ENCODE measurements at places on chromosomes 16 and 17.

DNA sequence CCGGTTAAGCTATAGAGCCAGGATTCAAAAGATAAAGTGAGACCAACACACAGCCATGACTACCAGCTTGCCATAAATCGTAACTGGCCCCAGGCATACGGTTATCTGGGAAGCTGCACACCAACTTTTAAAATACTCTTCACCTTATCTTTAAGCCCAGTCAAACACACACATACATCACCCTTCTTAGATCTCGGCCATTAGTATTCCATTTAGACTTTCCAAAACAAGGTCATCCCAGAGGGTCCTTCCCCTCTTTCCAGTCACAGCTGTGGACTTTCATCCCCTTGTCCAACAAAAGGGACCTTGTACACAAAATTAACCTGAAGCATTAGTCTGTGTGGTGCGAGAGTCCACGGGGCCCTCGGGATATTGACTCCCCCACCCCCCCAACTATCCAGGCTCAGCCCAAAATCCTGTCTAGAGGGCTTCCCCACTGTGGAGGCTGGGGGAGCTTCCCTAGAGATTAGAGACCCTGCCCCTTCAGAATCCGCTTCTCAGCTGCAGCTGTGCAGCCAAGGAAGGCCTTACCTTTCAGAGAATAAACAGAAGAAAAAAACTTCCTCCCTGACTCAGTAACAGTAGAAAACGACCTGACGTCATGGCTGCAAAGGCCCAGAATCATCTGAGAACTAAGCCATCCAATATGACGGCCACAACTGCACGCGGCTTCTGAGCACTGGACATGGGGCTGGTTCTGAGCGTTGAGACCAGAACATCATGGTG lies 9.9 kb downstream of the ZFHX3 start:
- DNase-seq, result no peak

- no peak for DNase-seq
These were observed 54.0 kb downstream of the MRTFB start for GRCh38 chr16:14125000-14125681.

DNA sequence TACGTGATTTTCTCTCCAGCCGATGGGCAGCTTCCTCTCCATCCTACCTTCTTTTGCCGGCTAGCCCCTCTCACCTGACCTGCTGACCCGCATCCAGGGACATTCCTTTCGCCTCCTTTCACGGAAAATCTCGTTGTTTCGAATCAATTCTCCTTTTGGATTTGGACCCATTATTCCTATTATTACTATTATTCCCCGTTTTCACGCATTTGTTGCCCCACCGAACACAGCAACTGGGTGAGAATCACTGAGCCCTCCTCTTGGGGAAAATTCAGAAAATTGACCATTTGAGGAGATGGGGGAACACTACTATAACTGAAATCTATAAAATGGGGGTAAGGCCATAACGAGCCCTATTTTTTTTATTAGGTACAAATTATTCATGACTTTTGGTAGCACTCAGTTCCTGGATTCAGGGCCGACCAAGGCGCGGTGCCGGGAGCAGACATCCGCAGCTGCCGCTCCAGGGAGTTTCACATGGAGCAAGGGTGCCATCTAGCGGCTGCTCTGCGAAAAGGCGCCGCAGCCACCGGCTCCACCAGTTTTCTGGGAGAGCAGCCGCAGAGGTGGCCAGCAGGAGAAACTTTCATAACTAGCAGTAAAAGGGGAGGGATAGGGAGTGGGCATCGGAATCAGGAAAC lies 3.3 kb upstream of the HOXB8 start:
- no peak for DNase-seq

GRCh38 chr16:52433643-52434042 lies 113.3 kb downstream of the TOX3 start:
- no peak for DNase-seq

DNA sequence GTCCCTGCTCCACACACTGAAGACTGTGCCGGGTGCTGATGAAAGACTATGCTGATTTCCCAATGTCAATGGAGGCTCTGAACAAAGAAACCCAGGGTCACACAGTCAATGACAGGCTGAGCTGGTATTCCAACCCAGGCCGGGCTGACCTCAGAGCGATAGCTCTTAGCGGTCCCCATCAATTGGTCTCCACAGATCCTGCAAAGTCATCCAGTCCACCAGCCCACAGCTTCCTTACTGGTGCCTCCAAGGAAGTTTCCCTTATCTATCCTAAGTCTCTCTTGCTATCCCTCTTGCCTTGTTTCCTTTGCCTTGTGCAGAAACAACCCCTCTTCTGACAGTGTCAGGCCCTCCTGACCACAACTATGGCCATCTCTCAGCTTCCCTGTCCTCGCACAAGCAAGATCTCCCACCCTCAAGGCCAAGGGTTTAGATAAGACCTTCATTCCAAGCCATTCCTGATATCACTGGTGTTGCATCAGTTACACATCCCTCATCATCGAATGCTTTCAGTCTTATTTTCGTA lies 52.7 kb upstream of the KSR1 start:
- DNase-seq, result no peak

DNA sequence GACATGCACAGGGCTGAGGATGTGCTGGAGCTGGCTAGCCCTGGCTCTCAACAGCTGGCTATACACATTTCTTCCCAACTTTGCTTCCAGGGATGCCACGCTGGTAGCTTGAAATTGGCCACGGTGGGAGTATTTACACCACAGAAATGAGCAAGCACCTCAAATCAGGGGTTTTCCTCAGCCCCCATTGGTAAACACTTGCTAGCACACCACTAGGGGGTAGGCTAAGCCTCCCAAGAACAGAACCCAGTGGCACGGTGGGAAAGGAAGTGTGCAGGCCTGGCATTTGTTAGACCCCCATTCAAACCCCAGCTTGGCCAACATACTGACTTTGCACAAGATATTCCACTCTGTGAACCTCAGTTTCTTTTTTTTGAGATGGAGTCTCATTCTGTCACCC lies 12.9 kb downstream of the DRC3 start:
- DNase-seq, result no peak

- DNase-seq, result no peak
These were observed 494 bp downstream of the PRSS41 start for GRCh38 chr16:2798723-2799204.

DNA sequence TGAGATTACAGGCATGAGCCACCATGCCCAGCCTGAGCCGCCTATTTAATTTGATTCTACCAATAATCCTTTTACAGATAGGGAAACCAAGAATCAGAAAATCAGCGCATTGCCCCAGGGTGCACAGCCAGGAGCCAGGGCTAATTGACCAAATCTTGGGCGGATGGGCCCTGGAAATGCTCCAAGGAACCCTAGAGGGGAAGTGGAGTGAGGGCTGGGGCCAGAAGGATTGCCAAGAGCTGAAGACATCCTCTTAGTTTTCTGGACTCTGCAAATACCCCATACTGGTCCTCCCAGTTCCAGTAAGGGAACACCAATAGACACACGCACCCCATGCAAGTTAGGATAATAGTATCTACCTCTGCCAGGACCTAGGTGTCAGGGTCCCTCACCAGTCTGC lies 3.8 kb downstream of the FHOD1 start:
- no peak for DNase-seq

GRCh38 chr16:19291475-19291874 lies 5.9 kb downstream of the CLEC19A start:
- no peak for DNase-seq

- no peak for DNase-seq
These were observed 47.5 kb upstream of the RRN3 start for GRCh38 chr16:15141586-15141985.

- DNase-seq, result no peak
These were observed 241.1 kb downstream of the WWOX start for GRCh38 chr16:78340590-78340989.

GRCh38 chr16:67445913-67446907 lies 15.3 kb downstream of the HSD11B2 start:
- DNase-seq, result no peak

DNA sequence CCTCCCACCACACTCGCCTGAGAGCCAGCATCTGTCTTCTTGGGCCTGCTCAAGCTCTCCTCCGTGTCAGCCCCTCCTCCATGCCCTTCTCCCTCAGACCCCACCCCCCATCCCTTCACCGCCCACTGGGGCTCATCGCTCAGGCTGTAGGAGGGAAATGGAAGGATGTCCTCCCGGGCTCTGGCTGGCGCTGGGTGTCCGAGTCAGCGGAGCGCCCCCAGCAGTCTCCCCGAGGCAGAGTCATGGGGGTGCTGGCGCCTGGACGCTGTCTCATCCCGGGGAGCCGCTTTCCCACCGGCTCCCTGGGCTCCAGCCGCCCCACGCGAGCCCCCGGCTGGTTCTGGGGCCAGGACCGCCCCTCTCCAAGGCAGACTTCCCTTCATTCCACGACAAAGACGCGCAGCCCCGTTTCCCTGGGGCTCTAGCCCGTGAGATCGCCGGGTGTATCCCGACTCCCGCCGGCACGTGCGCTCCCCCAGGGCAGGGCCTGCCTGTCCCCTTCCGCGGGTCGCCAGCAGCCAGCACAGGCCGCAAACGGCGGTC lies 428 bp upstream of the ANTKMT start:
- DNase-seq, result no peak

GRCh38 chr16:82302042-82302727 lies 132.2 kb upstream of the MPHOSPH6 start:
- DNase-seq, result no peak

- no peak for DNase-seq
These were observed 452.1 kb downstream of the WWOX start for GRCh38 chr16:78551487-78552085.

GRCh38 chr16:86391984-86392383 lies 118.3 kb upstream of the FOXF1 start:
- no peak for DNase-seq

DNA sequence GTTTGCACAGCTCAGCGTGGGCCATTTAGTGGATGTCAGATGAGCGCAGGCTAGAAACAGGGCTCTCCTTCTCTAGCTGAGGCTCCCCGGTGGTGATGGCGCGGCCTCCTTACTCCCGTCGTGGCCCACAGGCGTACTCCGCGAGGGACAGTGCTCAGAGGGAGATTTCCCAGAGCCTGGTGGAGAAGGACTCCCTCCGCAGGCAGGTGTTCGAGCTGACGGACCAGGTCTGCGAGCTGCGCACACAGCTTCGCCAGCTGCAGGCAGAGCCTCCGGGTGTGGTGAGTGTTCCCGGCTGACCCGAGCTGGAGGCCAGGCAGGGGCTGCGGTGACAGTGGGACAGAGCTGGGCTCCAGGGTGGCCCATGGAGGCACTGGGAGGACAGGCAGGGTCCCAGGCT lies 21.4 kb downstream of the CARD14 start:
- no peak for DNase-seq

DNA sequence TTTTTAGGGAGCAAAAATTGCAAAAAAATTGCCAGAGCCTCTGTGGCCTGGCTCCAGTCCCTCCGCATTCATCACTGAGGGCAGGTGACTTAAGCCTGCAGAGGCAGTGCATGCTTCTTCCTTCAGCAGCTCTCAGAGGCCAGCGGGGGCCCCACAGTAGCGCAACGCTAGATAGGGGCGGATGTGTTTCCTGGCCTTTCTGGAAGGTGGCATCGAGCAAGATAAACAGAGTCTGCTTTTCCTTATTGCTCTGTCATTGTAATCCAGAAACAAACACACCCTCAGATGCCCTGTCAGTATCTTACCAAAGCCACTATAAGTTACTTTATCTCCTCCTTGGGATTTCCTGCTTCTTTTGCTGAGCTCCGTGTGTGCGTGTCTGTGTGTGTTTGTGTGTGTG lies 75.5 kb upstream of the IRX6 start:
- DNase-seq, result no peak

GRCh38 chr16:19415461-19415860 lies 2.2 kb upstream of the TMC5 start:
- no peak for DNase-seq

GRCh38 chr17:78581304-78581703 lies 4.1 kb upstream of the DNAH17 start:
- DNase-seq, result no peak

DNA sequence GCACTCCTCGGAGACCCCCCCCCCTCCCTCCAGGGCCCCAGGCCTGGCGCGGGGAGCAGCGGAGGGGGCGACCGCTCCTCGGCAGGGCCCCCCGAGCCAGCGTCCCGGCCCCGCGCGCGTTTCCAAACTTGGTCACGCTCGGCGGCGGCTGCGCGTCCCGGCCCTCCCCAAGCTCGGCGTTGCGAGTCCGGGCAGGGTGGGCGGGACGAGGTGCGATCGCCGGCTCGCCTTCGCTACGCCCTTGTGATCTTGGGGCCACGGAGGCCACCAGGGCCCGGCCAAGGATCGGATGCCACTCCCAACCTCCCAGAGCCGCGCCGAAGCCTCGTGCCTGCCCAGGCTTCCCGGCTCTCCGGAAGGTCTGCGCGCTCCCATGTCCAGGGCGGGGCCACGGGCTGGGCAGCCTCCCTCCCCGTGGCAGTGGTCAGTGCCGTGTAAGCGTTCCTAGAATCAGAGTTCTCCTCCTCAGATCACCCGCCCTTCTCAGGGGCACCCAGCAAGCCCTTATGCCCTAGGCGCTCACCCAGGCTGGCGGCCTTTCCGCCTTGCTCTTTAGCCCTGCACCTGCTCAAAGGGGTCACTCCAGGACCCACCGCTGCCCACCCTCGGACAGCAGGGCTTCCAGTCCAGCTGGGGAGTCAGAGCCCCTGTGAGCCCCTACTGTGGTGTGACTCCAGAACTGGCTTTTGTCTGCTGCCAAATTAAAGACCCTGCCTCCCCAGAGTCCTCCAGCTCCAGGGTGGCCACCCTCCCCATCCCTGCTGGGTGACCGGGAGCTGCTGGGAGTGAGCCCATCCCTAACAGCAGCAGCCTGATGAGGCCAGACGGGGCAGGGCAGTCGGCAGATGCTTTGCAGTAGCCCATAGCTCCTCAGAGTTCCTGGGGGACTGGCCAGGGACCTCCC lies 12.2 kb upstream of the MRPS23 start:
- DNase-seq, result no peak

DNA sequence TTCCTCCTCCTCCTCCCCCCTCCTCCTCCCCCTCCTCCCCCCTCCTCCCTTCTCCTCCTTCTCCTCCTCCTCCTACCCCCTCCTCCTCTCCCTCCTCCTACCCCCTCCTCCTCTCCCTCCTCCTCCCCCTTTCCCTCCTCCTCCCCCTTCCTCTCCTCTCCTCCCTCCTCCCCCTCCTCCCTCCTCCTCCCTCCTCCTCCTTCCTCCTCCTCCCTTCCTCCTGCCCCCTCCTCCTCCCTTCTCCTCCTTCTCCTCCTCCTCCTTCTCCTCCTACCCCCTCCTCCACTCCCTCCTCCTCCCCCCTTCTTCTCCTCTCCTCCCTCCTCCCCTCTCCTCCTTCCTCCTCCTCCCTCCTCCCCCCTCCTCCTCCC lies 6.6 kb upstream of the PDP2 start:
- no peak for DNase-seq

GRCh38 chr17:47013341-47013740 lies 34.3 kb upstream of the RPRML start:
- no peak for DNase-seq

DNA sequence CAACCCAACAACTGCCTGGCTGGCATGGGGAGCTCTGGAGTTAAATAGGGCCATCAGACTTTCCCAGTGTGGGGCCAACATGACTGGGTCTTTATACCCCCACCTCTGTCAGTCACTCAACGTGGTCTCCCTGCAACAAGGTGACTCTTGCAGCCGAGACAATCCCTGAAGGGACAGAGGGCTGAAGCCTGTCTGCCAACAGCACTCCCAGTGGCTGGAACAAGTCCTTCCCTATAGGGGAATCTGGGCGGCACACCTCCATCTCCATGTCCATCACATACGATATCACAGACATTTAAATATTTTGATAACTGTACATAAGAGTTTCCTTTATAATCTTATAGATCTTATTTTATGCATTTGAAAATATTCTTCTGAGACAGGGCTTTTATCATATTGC lies 4.8 kb upstream of the MAPT start:
- DNase-seq, result no peak
